ENCODE measurements at places on chromosomes 1 and 21.

DNA sequence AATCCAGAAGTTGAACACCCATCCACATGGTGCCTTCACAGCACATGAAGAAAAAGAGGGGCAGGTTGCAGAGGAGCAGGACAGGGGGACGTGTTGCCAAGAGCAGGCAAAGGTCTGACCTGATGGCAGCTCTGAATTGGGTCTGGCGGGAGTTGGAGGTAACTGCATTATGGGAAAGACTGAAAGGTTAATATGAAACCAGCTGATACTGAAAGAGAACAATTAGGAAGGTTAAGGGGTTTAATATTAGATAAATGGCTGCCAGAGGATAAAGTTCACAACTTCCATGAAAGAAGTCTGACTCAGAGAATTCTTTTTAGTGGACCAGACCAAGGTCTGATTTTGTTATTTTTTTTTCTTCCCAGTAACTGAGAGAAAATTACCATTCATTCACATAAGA lies 76.1 kb downstream of the CD58 start:
- DNase-seq = no peak

- no peak for DNase-seq
Measured at GRCh38 chr21:43281661-43282357, 113.0 kb downstream of the CRYAA start.

- DNase-seq = no peak
Measured at GRCh38 chr21:32325706-32326105, 27.1 kb downstream of the MRAP start.

GRCh38 chr1:229408458-229409037 lies 25.3 kb downstream of the ACTA1 start:
- no peak for DNase-seq

DNA sequence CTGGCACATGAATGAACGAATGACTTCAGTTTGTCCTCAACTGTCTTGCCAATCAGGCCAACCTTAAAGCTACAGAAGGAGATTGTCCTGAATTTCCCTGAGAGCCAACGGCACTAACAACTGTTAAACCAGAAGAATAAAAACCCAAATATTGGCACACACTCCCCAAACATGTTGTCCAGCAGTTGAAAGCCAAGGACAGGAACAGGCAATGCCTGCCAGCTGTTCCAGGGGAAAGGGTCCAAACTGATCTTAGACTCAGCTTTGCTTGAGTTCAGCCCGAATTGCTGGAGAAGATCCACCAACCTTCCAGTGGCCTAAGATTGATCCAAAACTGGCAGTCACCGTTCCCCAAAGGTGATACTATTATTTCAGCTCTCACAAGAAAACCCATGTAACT lies 22.4 kb upstream of the AHCTF1 start:
- no peak for DNase-seq

DNA sequence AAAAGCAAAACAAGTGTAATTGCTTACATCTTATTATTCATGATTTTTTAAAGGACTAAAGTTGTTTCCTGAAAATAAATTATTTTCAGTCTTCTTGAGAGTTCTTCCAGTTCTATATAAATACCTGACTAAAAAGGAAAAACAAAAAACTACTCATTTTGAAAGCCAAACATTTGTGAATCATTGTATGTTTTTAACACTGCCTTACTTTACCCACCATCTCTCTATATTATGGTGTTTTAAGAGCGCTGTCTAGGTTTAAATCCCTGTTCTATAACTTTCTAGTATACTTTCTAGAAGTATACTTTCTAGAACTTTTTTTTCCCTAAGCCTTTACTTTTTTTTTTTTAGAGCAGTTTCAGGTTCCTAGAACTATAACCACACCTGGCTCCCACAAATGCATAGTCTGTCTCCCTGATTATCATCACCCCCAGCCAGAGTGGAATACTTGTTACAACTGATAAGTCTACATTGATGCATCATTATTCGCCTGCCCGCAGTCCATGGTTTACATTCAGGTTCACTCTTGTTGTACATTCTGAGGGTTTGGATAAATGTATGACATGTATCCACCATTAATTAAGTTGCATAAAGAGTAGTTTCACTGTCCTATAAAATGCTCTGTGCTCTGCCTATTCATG lies 9.8 kb downstream of the RSBN1 start:
- DNase-seq = no peak

GRCh38 chr1:208584167-208584755 lies 340.1 kb upstream of the PLXNA2 start:
- no peak for DNase-seq

GRCh38 chr1:154493276-154493675 lies 8.7 kb upstream of the TDRD10 start:
- peak; percentile 44 for DNase-seq

- peak; percentile 68 for DNase-seq
Measured at GRCh38 chr1:221778535-221779142, 36.8 kb upstream of the DUSP10 start.

DNA sequence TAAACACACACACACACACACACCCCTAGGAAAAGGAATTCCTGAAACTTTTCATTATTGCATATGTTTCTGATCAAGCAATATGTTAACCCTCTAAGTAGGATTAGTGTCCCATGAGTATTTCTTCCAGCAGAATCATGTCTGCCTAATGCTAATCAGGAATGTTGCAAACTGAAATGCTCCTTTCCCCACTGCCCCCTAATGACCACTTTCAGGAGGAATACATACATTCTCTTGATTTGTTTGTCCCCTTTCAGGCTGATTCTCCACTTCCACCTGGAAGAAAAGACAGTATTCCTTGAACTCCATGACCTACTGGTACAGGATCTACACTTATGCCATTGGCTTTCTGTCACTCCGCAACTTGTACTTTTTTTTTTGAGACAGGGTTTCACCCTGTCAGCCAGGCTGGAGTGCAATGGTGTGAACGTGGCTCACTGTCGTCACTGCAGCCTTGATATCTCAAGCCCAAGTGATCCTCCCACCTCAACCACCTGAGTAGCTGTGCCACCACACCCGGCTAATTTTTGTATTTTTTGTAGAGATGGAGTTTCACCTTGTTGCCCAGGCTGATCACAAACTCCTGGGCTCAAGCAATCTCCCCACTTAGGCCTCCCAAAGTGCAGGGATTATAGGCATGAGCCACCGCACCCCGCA lies 56.7 kb downstream of the LRIG2 start:
- no peak for DNase-seq

DNA sequence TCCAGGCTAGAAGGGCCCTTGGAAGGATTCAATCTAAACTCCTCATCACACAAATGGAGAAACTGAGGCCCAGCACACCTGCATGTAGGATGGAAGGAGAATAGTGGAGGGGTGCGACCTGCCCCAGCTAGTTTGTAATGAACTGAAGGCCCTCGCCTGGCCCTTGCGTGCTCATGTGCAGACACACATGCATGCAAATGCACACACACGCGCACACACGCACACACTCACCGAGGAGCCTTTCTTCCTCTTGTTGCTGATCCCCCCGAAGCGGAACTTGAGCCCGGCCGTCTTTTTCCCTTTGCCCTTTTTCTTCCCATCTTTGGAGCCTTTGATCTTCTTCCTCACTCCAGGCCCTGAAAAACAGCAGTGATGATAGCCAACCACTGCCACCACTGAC lies 27.9 kb downstream of the CHD5 start:
- no peak for DNase-seq

DNA sequence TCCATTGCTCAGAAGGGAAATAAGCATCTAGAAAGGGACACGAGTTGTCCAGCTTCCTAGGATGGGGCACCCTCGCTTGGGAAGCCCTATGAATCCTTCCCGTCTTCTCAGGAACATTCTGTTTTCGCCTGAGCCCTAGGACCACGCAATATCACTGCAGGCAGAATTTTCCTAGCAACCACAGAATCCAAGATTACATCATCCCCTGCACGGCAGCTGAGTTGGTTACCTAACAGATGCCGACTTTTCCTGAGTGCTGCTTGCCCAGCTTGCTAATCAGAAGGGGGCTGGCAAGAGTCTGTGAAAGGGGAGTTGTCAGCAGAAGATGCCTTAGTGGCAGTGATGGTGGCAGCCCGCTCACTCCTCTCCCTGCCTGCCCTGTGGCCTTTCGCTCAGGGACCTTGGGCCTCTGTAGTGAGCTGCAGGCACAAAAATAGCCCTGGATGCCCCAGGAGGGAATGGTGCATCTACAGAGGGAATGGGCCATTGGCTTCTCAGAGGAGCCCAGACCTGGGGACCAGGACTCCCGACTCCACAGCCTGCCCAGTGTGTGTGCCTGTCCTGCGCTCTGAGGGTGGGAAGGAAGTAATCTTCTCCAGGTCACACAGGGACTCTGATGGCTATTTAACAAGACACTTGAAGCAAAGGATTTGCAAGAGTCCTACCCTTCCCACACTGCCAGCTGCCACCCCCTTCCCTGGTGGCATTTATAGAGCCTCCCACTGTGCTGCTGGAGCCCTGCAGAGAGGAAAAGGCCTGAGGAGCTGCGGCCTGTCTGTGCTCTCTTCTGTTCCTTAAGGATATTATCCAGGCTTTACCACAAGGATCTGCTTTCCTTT lies 28.9 kb upstream of the CLSTN1 start:
- no peak for DNase-seq

DNA sequence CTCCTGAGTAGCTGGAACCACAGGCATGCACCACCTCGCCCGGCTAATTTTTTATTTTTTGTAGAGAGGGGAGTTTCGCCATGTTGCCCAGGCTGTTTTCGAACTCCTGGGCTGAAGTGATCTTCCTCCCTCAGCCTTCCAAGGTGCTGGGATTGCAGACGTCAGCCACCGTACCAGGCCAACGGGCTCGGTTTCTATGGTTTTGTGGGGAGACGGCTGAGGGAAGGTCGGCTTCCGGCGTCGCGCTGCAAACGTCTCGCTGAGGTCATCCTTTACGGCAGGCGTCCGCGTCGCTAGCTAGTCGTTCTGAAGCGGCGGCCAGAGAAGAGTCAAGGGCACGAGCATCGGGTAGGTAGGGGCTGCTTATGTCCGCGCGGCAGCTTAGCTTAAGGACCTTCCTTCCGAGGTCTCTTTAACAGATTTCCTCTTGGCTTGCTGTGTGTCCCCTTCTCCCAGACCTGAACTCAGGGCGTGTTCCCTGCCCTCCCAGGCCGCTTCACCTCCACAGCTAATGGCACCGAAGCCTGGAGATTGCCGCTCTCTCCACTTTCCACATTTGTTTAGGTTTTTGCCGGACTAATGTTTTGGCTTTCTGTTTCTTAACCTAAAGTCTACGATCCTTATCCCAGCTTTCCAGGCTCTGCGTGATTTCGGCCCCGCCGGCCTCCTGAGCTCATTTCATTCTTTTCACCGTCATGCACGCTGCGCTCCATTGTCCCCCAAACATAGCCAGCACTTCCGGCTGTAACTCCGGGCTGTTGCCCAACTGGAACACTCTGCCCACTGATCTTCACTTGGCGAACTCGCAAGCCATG lies at the start of gene NDUFS5:
Gene NDUFS5 (plus strand): TSS at position 300 of the 815 bp plus-strand sequence. CDS start 2,375 bp downstream, outside the sequence.
- peak; percentile 84 for DNase-seq

- DNase-seq = no peak
Measured at GRCh38 chr1:203170625-203171330, 4.8 kb downstream of the MYBPH start.

- no peak for DNase-seq
Measured at GRCh38 chr1:57605933-57606332, 182.1 kb upstream of the DAB1 start.

DNA sequence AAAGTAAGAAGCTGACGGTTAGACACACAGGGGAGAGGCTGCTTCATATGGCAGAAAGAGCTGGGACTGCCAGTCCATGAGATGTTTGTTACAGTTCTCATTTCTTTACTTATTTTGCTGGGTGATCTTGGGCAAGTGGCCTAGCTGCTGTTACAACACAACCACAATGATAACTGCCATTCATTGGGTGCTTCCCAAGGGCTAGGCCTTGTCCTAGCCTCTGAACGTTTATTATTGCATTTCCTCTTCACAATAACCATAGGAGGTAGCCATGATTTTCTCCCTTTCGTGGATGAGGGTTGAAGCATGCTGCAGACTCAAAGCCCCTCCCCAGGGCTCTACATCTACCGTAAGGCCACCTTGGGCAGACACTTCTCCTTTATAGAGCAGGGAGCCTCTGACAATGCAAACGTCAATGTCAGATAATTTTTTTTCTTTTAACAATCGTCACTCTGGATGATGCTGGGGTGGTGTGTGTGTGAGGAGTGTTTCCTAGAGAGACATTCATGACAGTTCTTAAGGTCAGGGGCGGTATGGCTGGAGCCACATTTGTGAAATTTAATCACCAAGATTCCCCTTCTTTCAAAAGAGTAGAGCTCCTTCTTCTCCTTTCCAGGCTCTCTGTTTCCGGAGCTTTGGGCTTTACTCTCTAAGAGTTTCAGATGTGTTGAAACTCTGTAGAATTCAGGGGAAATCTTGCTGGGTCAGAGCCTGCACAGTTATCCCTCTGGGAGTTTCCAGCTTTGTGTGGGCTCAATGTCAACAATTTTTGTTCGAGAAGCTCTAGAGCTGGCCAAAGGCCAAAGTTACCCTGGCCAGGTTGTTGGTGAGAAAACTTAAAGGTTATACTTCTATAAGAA lies 138.5 kb upstream of the SGIP1 start:
- peak; percentile 53 for DNase-seq

DNA sequence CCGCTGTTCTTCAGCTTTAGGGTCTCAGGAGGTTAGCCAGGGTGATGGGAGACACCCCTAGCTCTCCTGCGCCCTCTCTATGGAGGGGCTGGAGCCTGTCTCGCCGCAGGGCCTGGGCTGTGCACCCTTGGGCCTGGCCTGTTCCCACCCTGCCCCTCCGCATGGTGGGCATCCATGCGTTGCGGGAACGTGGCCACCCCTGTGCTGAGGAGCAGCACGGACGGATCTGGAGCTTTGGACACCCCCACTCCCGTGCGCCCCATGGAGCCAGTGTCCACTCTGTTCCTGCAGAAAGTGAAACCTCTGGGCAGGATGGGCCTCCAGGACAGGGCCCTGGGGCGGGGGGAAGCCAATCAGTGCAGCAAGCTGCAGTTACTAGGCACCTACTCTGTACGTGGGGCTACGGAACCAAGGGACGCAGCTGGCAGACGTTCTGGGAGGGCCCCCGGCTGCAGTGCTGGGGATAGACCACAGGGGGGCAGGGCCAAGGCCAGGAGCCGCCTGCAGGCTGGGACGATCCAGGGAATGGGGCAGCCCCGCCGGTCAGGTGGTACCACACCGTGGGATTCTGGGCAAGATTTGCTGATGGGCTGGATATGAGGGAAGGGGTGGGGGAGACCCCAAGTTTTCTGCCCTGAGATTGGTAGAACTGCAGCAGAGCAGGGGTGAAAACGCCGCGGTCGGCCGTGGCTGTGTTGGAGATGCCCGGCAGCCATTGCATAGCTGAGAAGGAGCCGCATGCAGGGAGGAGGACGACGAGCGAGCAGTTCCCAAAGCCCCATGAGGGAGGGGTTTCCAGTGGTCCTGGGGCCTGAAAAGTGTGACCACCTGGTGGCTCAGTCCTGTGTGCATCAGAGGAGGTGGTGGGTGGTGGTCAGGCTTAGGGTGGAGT lies 43.3 kb downstream of the TP73 start:
- DNase-seq = peak; percentile 22

GRCh38 chr1:55255901-55256300 lies 40.7 kb upstream of the USP24 start:
- no peak for DNase-seq
